HCT116 (cell line): ENCODE measurements at places on chromosomes 5 and 9.

GRCh38 chr9:114220061-114220541 lies 64.8 kb downstream of the COL27A1 start:
- no peak for DNase-seq
- peaks cover 20% of the 10 kb centered on the region for H3K4me1 ChIP-seq
- no peaks in the 10 kb centered on the region for H3K27me3 ChIP-seq
- H3K36me3 ChIP-seq, result no peaks in the 10 kb centered on the region
- no peak overlapping the region for H3K4me3 ChIP-seq
- no peak overlapping the region for H3K27ac ChIP-seq

DNA sequence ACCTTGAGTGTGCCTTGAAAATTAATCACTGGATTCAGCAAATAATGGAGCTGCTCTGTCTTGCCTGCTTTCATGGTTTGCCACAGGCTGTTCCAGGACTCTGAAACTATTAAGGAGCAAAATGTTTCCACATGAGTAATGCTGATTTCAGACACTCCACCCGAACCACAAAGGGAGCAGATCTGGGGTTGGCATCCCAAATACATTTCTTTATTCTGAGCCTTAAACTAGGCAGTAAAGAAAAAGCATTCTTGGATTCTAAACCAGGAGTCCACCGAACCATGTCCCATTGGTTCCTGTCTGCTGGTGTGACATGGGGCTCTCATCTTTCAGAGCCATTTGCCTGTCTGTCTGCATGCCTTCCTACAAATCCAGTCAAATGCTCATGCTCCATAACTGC lies 10.1 kb upstream of the C1QTNF3 start:
- H3K27me3 ChIP-seq, result no peaks in the 10 kb centered on the region
- H3K36me3 ChIP-seq, result no peaks in the 10 kb centered on the region
- no peaks in the 10 kb centered on the region for H3K4me1 ChIP-seq
- no peak for DNase-seq
- no peak overlapping the region for H3K27ac ChIP-seq

GRCh38 chr5:72224946-72225463 lies 95.0 kb downstream of the MRPS27 start:
- DNase-seq, result no peak
- no peaks in the 10 kb centered on the region for H3K4me1 ChIP-seq

DNA sequence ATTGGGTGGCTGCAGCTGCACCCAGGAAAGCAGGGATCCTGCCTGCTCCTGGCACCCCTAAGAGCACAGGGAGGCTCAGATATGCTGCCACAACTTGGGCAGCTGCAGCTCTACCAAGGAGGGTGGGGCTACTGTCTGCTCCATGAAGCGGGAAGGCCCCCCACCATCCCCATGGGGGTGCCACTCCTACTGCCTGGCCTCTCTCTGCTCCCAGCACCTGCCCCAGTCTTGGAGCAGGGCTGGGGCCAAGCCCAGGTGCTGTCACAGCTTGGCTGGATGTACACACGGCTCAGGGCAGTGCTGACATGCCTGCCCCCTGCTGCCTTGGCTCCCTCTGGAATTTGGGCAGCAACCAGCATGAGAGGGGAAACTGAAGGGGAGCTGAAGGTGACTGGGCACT lies 214.7 kb upstream of the PLPPR1 start:
- H3K4me3 ChIP-seq, result no peak overlapping the region
- DNase-seq, result no peak
- H3K36me3 ChIP-seq, result no peaks in the 10 kb centered on the region
- no peak overlapping the region for H3K27ac ChIP-seq
- no peaks in the 10 kb centered on the region for H3K4me1 ChIP-seq

- H3K4me3 ChIP-seq, result no peak overlapping the region
- H3K27ac ChIP-seq, result no peak overlapping the region
- DNase-seq, result no peak
- H3K27me3 ChIP-seq, result no peaks in the 10 kb centered on the region
- no peaks in the 10 kb centered on the region for H3K36me3 ChIP-seq
- no peaks in the 10 kb centered on the region for H3K4me1 ChIP-seq
These were observed 187.7 kb downstream of the TLE4 start for GRCh38 chr9:79759460-79759859.

DNA sequence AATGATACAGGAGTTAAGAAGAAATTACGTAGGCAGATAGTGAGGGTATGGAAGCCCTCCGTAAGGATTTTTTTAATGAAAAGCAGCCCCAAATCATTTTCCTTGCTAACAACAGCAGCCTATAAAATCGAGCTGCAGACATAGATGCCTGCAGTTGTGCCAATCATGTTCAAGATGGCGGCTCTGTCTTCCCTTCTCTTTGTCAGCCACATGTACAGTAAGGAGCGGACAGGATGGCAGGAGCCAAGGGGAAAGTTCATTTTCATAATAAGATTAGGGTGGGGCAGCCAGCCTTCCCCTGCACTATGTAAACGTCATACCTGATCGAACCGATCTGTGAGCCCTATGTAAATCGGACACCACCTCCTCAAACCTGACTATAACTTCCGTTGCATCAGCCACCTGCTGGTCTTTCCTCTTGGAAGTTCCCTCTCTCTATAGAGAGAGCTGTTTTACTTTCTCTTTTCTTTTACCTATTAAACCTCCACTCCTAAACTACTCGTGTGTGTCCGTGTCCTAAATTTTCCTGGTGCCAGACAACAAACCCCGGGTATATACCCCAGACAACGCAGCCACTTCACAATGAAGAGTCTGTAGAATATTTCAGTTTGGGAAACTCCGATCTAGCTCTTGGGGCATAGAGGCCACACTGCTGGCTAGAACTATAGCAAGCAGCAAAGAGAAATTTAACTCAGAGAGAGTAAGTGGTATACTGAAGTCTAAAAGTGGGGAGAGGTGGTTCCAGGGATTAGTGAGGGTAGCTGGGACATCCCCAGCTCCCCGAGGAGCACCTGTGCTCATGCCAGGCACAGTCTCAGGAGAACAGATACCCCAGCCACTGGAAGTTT lies 20.8 kb upstream of the SLC24A2 start:
- H3K27me3 ChIP-seq, result peaks cover 13% of the 10 kb centered on the region; the same call in 1 of the 2 replicates
- H3K4me1 ChIP-seq, result no peaks in the 10 kb centered on the region
- no peak for DNase-seq
- no peaks in the 10 kb centered on the region for H3K36me3 ChIP-seq
- H3K27ac ChIP-seq, result no peak overlapping the region

DNA sequence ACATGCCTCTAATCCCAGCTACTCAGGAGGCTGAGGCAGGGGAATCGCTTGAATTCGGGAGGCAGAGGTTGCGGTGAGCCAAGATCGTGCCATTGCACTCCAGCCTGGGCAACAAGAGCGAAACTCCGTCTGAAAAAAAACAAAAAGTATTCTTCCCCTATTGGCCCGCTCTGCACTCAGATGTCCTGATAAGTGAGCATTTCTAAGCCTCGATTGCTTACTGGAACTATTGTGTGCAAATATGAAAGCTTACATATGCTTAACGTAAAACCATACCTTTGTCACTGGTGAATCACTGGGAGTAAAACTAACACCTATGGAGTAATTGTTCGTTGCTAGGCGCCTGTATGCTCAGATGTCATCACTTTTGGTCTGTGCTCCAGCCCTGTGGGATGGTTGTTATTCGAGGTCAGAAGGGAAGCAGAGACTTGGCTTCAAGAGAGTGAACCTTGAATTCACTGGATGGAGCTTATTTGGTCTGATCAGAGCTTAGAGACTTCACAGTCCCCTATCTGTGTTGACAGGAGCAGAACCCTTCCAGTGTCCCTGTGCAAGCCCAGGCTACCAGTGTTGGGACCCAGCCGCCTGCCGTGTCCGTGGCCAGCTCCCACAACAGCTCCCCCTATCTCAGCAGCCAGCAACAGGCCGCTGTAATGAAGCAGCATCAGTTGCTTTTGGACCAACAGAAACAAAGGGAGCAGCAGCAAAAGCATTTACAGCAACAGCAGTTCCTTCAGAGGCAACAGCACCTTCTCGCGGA lies 25.3 kb upstream of the LTC4S start:
- DNase-seq, result no peak
- no peak overlapping the region for H3K27ac ChIP-seq
- no peak overlapping the region for H3K4me3 ChIP-seq
- peaks cover 9% of the 10 kb centered on the region for H3K4me1 ChIP-seq
- H3K27me3 ChIP-seq, result no peaks in the 10 kb centered on the region
- H3K36me3 ChIP-seq, result peaks cover 36% of the 10 kb centered on the region

DNA sequence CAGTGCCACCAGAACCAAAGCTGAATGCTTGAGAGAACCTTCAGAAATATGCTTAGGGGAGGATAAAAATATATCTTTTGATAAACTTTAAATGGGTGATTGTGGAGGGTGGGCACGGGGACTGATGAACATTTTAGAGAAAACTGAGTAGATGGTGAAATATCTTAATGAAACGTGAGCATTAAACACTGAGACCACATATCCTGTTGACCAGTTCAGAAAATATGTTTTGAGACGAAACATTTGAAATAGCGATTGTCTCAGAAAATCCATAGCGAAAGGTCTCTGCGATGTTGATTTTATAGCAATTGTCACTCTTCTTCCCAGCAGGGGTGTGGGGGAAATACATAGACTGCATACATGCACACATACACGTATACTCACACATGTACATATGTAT lies 231.0 kb downstream of the ESM1 start:
- peaks cover 8% of the 10 kb centered on the region; the same call in 1 of the 2 replicates for H3K27me3 ChIP-seq
- H3K4me3 ChIP-seq, result no peak overlapping the region
- H3K36me3 ChIP-seq, result no peaks in the 10 kb centered on the region
- no peaks in the 10 kb centered on the region for H3K4me1 ChIP-seq
- no peak for DNase-seq
- no peak overlapping the region for H3K27ac ChIP-seq

DNA sequence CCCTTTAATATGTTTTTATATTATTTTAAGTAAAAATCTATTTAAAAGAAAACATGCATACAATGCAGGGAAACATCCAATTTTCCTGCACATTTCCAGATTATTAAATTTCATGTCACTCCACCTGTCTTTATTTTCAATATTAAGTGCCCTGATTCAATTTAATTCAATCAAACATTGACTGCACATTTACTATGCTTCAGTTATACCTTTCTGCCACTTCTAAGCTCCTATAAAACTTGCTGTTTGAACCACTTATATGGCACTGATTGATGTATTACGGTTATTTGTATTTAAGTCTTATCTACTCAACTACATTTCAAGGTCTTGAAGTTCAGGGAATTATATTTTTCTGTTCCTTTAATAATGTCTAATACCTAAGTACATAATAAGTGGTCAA lies 198.0 kb downstream of the CAVIN4 start:
- no peaks in the 10 kb centered on the region for H3K4me1 ChIP-seq
- no peak overlapping the region for H3K4me3 ChIP-seq
- H3K27ac ChIP-seq, result no peak overlapping the region
- H3K36me3 ChIP-seq, result no peaks in the 10 kb centered on the region
- no peak for DNase-seq

DNA sequence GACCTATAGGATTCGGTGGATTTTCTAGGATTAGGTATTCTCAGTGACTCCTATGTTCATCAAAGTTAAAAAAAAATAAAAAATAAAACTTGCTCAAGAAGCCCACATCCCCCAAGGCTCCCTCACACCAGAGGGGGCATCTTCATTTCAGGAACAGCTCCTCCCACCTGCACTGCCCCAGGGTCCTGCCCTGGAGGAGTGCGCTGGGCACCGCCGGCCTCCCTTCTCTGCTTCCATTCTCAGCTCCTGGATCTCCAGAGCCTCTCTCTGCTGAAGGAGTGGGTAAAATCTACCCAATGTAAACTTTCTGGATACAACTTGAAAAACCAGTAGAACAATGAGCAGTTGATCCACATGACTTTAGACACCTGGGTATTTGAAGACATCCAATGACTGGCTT lies 359.8 kb upstream of the IRX4 start:
- no peak overlapping the region for H3K27ac ChIP-seq
- DNase-seq, result no peak
- H3K4me3 ChIP-seq, result no peak overlapping the region
- H3K36me3 ChIP-seq, result no peaks in the 10 kb centered on the region
- no peaks in the 10 kb centered on the region for H3K4me1 ChIP-seq

DNA sequence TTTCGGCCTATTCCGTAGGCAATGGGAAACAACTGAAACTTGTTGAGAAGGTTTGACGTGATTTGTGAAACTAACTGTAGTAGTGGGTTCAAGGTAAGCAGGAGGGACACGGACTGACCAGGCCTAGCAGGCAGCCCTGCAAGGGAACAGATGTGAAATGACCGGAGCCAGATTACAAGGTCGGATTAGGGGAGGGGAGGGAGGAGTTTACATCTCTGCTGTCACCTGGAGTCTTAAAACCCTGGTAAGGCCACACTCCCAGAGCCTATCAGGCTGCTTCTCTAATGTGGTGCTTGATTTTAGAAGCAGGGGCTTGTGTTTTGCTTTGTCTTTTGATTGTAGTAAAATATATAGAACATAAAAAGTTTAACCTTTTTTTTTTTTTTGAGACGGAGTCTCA lies 3.5 kb upstream of the SPTAN1 start:
- no peak overlapping the region for H3K4me3 ChIP-seq
- no peak for DNase-seq
- no peaks in the 10 kb centered on the region for H3K27me3 ChIP-seq
- no peaks in the 10 kb centered on the region for H3K36me3 ChIP-seq
- no peak overlapping the region for H3K27ac ChIP-seq

- H3K27me3 ChIP-seq, result no peaks in the 10 kb centered on the region; the same call in none of the 2 replicates
- H3K4me3 ChIP-seq, result no peak overlapping the region
- H3K27ac ChIP-seq, result no peak overlapping the region
- DNase-seq, result no peak
- H3K36me3 ChIP-seq, result no peaks in the 10 kb centered on the region
These were observed 189.4 kb downstream of the NXNL2 start for GRCh38 chr9:88724331-88724730.
